ENCODE measurements at places on chromosomes 7 and 10. TPM values are rescaled to one million over a fixed set of nuclear protein-coding genes. Genes with fewer than 3 reads are reported as not detected.

Gene SPDYE11
- not detected for polyA plus RNA-seq

DNA sequence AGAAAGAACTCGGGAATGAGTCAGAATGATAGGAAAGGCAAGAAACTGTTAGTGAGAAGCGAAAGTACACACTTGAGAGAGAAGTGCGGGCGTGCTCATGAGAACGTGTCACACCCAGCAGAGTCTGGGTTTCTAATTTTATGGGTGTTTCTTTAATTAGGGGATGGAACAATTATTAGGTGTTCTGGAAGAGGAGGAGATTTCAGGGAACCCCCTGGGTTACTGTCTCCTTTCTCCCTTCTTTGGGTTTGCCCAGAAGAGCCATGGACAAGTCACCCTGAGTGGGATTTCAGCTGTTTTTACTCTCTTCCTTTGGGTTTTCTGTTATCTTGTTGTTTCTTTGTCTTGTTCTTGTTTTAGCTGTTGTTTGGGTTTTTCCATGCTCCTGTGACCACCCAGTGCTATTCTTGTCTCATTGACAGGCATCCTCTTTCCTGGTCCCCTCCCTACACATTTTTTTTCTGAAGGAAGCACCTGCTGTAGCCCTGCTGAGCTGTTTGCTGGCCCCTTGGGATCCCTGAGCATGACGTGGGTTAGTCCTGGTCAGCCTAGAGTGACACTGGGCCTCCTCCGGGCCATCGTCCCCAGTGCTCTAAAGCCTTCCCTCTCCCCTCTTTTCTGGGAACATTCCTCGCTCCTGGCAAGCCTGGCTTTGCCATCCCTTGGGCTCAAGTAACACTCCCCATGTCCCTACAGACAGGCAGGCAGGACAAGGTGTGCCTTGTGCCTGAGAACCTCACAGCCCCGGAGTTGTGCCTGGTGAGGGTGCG lies 3.5 kb downstream of the SH2D4B start:
- DNase-seq, result no peak

Gene NODAL
- 0.09 TPM for polyA plus RNA-seq

DNA sequence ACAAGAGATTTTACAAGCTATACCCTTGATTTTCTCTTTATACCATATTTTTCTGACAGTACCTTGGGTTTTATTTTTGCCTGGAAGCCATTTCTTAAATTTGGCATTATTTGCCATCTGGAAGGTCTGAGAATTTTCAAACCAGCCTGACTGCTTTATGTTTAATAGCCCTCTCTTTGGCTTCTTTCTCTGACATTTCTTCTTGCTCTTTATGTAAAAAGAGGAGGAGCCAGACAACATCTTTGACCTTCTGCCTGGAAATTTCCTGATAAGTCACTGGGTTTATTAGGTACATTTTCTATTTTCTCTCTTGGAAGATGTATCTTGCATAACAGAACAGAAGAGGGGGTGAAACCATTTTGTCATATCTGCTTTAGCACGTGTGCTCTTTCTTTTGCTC lies 79.6 kb downstream of the LANCL2 start:
- DNase-seq, result no peak

DNA sequence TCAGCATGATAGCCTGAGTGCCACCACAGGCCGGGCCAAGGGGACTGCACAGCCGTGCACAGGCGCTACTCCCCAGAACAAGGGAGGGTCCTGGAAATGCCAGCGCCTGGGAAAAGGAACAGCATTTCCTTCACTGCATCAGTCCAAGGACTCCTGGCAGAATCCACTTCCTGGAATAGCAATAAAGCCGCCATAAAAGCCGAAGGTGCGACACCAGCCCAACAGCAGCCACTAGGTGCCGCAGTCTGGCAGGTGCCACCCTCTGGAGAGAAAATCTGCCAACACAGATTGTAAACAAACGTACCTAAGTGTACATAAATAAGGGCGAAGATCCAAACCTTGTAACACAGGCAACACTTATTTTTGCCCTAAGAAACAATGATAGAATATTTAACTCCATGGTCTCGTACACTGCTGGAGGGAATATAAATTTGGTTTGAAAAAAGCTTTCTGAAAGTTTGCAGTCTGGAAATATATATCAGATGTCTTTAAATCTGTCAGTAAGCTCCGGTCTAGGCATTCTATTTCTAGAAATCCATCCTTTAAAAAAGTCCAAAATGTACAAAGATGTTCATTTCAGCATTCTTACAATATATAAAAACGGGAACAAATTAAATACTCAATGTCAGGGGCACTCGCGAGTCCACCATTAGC lies 22.2 kb downstream of the VOPP1 start:
- no peak for DNase-seq

Gene PNLIPRP1
- polyA plus RNA-seq, result not detected

- no peak for DNase-seq
Observed at GRCh38 chr7:123751821-123752220, 3.0 kb upstream of the WASL start.

Gene CYP3A5
- polyA plus RNA-seq, result 0.92 TPM

DNA sequence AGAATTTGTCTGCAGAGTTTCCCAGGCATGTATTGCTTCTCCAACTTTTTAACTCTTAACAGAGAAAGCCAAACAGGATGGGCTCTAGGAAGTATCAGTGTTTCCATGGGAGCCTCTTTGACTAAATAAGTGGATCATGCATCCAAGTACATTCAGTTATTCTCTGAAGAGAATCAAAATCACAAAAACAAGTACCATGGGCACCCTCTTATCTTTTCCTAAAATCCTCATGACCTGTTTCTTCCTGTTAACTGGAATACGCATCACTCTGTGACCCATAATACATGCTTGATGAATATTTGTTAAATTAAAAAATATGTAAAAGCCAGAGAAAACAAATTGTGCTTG lies 186.9 kb upstream of the MGMT start:
- no peak for DNase-seq

- DNase-seq, result no peak
Observed at GRCh38 chr7:142717453-142717852, 31.8 kb upstream of the PRSS1 start.

Gene POU6F2
- not detected for polyA plus RNA-seq

GRCh38 chr10:62136931-62137330 lies 131.7 kb downstream of the RTKN2 start:
- DNase-seq, result no peak

DNA sequence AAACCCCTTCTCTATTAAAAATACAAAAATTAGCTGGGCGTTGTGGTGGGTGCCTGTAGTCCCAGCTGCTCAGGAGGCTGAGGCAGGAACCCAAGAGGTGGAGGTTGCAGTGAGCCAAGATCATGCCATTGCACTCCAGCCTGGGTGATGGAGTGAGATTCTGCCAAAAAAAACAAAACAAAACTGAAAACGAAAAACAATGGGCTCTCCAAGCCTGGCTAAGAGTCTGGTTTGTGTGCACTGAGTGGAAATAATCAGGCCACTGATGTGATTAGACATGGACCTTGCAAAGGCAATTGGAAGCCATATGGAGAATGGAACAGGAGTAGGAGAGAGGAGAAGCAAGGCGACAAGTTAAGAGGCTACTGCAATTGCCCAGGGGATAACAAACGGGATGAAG lies 60.1 kb upstream of the GSDME start:
- DNase-seq, result no peak

GRCh38 chr10:131175891-131176290 lies 135.6 kb downstream of the TCERG1L start:
- no peak for DNase-seq

DNA sequence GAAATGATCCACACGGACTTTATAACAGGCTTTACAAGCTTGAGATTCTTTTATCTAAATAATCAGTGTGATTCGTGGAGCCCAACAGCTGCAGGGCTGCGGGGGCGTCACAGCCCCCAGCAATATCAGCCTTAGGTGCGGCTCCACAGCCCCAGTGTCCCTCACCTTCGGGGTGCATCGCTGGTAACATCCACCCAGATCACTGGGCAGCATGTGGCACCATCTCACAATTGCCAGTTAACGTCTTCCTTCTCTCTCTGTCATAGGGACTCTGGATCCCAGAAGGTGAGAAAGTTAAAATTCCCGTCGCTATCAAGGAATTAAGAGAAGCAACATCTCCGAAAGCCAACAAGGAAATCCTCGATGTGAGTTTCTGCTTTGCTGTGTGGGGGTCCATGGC lies 155.6 kb downstream of the EGFR start:
- DNase-seq, result no peak

- no peak for DNase-seq
Observed at GRCh38 chr7:93039282-93039681, 78.5 kb downstream of the SAMD9 start.

DNA sequence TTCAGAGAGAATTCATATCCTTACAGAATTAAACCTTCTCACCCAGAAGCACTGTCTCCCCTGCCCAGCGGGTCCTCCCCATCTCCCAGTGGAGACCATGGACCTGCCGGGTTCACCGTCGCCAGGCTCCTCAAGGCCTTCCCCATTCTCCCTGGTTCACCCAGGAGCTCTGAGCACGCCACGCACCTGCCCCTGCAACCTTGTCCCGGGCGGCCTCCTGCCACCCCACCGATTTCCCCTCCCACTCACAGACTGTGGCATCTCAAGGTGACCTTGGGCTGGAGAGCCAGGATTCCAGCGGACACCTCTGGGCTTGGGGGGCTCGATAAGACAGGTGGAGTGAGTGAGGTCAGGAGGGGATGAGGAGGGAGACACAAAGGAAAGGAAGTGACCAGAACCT lies 135.3 kb downstream of the PTPRN2 start:
- no peak for DNase-seq

Gene CSTF2T
- polyA plus RNA-seq, result 16.4 TPM

DNA sequence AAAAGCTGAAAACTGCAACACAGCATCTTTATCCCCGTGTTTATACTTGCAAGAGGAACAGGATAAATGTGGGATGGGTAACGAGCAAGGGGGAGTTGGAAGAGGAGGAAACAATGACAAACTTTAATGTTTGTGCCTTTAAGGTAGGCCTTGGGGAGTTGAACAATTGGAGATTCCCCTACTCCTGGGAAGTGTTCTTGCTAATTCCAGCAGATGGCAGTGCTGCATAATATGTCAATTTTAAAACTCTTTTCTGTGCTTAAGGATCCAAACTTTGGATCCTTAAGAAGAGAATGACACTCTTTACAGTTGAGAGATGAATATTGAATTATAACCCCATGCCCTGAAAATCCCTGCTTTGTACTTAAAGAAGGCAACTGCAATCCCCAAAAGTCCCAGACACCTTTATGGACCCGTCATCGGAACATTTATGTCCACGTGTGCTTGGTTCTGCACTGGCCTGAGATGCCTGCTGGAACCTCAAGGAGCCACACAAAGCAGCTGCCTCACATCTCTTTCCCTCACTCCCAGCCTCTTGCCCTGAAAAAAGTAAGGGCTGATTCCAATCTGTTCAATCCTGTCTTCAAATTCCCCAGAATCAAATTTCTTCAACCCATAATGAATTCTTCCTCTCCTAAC lies 12.0 kb downstream of the IFIT5 start:
- DNase-seq, result no peak

- no peak for DNase-seq
Observed at GRCh38 chr7:1663223-1663622, 6.9 kb upstream of the ELFN1 start.

DNA sequence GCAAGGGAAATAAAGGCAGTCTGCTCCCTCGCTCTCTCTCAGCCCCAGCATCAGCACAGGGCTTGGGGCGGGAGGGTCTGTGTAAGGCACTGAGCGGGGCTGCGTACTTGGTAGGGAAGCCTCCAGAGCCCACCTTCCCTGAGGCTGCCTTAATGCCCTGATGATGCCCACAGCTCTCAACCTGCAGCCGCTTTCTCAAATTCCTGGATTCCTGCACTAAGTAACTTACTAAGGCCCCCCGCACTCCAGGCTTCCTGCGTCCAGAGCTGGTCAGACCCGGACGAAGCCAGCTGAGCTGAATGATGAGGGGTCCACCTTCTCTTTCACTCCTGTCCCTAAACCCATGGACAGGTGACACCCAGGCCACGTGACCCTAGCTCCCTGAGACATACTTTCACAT lies 63.3 kb downstream of the C10orf143 start:
- no peak for DNase-seq

GRCh38 chr7:99368750-99369389 lies 5.7 kb upstream of the ARPC1B start:
- no peak for DNase-seq

Gene ARMC3
- polyA plus RNA-seq, result not detected

- DNase-seq, result no peak
Observed at GRCh38 chr10:56116684-56117083, 244.4 kb downstream of the ZWINT start.

GRCh38 chr7:81004098-81004497 lies 85.2 kb upstream of the SEMA3C start:
- DNase-seq, result no peak

GRCh38 chr10:98038288-98038687 lies 7.9 kb upstream of the CRTAC1 start:
- DNase-seq, result no peak

DNA sequence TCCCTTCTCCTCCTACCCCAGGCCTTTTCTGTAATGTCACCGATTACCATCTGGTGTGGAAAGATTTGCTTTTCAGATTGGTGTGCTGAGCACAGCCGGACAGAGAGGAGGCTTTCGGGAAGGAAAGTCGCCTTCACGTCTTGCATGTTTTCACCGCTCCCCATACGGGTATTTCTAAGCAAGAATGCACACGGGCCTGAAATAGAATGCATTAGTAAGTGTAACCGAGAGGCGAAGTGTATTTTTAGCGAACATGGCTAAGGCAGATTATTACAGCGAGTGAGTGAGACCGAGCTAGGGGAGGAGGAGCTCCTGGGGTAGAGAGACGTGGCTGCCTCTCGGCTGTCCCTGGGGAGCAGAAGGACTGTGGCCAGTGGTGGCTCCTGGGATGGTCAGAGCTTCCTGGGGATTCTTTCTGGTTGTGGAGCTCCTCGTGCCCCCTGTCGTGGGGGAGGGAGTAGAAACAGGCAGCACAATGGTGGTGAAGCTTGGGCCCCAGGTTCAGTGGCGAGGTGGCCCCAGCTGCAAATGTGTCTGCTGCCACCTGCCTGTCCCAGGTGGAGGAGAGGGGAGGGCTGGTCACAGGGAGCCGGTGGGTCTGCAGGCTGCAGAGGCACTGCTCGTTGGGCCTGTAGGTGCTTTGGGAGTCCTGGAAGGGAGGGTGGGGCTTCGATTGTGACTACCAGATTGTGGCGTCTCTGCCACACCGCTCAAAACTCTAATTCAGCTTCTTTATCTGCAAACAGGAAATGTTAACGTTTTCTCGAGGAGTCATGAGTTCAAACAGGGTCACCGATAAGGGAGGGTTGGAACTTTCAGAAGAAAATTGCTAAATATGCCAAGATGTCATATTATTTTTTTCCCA lies 135.8 kb downstream of the CAMK1D start:
- DNase-seq, result peak; percentile 55

- no peak for DNase-seq
Observed at GRCh38 chr10:29057822-29058331, 231.0 kb upstream of the LYZL1 start.

Gene NPFFR1
- not detected for polyA plus RNA-seq

GRCh38 chr10:130174328-130174727 lies 38.1 kb downstream of the GLRX3 start:
- DNase-seq, result no peak

Gene BAMBI
- polyA plus RNA-seq, result not detected

GRCh38 chr7:136030867-136031318 lies 53.7 kb upstream of the MTPN start:
- DNase-seq, result no peak

GRCh38 chr7:45026984-45027773 lies 27.2 kb downstream of the CCM2 start:
- peak; percentile 85 for DNase-seq

- DNase-seq, result no peak
Observed at GRCh38 chr7:104818961-104819880, 194.8 kb upstream of the KMT2E start.

Gene TAS2R4
- not detected for polyA plus RNA-seq

Gene AKR1C8
- 0.52 TPM for polyA plus RNA-seq

Data from CD4-positive, CD25-positive, alpha-beta regulatory T cell (primary cell).